A549 treated with RU486 at 1 μM for 4 hours (cell line): ENCODE measurements at places on chromosomes 7 and 10. TPM values are rescaled to one million over a fixed set of nuclear protein-coding genes. Genes with fewer than 3 reads are reported as not detected.

The TWIST1 gene
- total RNA-seq = 3.2 to 4.8 TPM (median 3.7 TPM) in 5 replicates

The GOLGA7B gene
- 4.0 to 5.9 TPM (median 4.7 TPM) in 5 replicates for total RNA-seq

The TSPAN33 gene
- total RNA-seq = 5.9 to 7.1 TPM (median 6.6 TPM) in 5 replicates

The ERVW-1 gene
- total RNA-seq = not detected in 5 replicates

The ACHE gene
- 1.4 to 2.5 TPM (median 2.2 TPM) in 5 replicates for total RNA-seq

The SFR1 gene
- 9.6 to 19.3 TPM (median 15.9 TPM) in 5 replicates for total RNA-seq

The C10orf71 gene
- not detected in 5 replicates for total RNA-seq

The OPN4 gene
- not detected in 5 replicates for total RNA-seq

The SEPTIN7 gene
- total RNA-seq = 131 to 245 TPM (median 212 TPM) in 5 replicates

The ANKRD22 gene
- 0.14 to 0.46 TPM (median 0.27 TPM) in 5 replicates for total RNA-seq

The FRMPD2 gene
- 0.02 to 0.11 TPM in 2 of 5 replicates, not detected in the others for total RNA-seq

The ZNF488 gene
- total RNA-seq = 11.0 to 14.8 TPM (median 12.9 TPM) in 5 replicates
